ENCODE measurements at places on chromosomes 6 and 20. TPM values are rescaled to one million over a fixed set of nuclear protein-coding genes. Genes with fewer than 3 reads are reported as not detected.
A peak's percentile ranks its signal among the peaks of the same experiment; 100 is the strongest.

GRCh38 chr20:47150403-47151152 lies 205.9 kb downstream of the ZMYND8 start:
- no peak overlapping the region for H3K27ac ChIP-seq
- no peaks in the 10 kb centered on the region for H3K27me3 ChIP-seq
- no peak for DNase-seq
- H3K36me3 ChIP-seq: no peaks in the 10 kb centered on the region
- no peaks in the 10 kb centered on the region for H3K4me1 ChIP-seq

- H3K27ac ChIP-seq: no peak overlapping the region
- no peaks in the 10 kb centered on the region for H3K4me1 ChIP-seq
- H3K4me3 ChIP-seq: no peak overlapping the region
- no peaks in the 10 kb centered on the region for H3K27me3 ChIP-seq
- no peak for DNase-seq
These were observed 1005.4 kb downstream of the GRIK2 start for GRCh38 chr6:102398788-102399390.

DNA sequence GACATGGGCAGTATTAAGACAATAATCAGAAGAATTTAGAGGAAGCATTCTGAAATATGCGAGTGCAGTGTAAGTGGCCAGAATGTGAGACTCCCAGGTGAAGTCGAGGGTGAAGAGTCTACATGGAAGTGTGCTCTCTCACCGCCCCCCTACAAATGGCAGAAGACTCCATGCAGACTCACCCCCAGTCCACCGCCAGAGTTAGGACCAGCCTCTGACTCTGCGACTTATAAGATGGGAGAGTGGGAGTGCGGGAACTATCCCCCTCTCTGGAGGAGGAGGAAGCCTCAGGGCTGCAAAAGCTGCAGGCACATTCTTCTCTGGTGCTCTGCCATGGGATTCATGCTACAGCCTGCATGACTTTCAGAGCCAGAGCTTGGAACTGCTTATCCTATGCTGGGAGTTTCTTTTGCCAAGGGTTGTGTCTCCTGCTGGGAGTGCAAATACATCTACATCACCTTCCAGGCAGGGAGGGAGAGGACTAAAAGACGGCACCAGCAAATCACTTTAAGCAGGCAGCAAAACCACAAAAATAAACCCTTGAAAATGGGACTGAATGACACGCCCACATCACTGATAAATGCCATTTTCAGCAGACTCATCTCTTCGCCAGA lies 206.7 kb upstream of the SULF2 start:
- no peaks in the 10 kb centered on the region for H3K36me3 ChIP-seq
- H3K4me1 ChIP-seq: no peaks in the 10 kb centered on the region
- no peak overlapping the region for H3K4me3 ChIP-seq
- H3K27me3 ChIP-seq: no peaks in the 10 kb centered on the region
- no peak overlapping the region for H3K27ac ChIP-seq
- DNase-seq: no peak

DNA sequence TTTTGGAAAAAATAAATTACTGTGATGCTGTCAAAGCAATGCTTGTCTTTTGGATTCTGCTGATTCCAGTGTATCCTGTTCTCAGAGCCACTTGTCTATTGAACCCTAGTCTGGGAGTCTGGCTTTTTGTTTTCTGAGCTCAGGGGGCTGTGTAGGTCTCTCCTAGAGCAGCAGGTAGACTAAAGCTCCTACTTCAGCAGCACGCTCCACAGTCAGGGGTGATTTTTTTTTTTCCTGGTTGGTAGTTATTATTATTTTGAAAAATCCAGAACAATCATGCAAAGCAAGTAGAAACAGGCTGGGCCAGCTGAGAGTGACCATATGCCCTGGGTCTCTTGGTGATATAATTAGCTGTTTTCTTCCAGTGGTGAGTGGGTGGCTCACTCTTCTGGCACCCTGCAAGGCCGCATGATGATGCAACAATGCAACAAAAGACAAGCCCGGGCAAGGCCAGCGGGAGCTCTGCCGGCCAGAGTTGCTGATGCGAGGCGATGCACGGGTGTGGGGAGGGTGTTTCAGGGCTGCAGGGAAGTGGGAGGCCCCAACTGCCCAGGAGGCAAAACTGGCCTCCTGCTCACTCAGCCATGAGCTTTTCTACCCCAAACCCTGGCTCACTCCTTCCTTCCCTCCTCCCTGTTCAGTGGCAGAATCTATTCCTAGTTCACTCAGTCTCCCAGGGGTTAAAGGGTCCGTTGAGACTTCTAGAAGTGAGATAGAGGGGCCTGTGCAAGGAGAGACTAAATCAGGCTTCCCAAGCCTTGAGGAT lies 11.5 kb upstream of the CDKN1A start:
- peak overlapping the region; percentile 63 for H3K27ac ChIP-seq
- peaks cover 23% of the 10 kb centered on the region for H3K4me1 ChIP-seq
- peak; percentile 82 for DNase-seq
- H3K27me3 ChIP-seq: no peaks in the 10 kb centered on the region

- H3K36me3 ChIP-seq: no peaks in the 10 kb centered on the region
- no peak overlapping the region for H3K27ac ChIP-seq
- no peak for DNase-seq
- peaks cover 23% of the 10 kb centered on the region for H3K4me1 ChIP-seq
These were observed 179.4 kb downstream of the ERMARD start for GRCh38 chr6:169930799-169931198.

DNA sequence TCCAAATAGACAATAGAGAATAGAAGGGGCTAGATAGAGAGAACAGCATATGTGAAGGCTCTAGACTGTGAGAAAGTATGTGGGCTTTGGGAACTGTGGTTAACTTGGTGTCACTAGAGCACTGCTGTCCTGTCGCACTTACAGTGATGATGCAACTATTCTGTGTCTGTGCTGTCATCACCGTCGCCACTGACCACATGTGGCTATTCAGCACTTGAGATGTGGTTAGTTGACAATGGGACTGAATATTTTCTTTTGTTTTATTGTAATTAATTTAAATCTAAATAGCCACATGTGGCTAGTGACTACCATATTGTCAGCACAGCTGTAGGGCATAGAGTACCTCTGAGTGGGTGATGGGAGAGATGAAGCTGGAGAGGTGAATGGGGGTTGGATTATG lies 39.0 kb upstream of the IFNGR1 start:
- H3K4me1 ChIP-seq: no peaks in the 10 kb centered on the region
- no peak for DNase-seq
- H3K27me3 ChIP-seq: no peaks in the 10 kb centered on the region
- no peak overlapping the region for H3K4me3 ChIP-seq
- H3K27ac ChIP-seq: no peak overlapping the region

OR2B6 gene
- not detected for total RNA-seq

NCOA3 gene
- total RNA-seq: 9.9 TPM

CAP2 gene
- 3.3 TPM for total RNA-seq

FAM83C gene
- total RNA-seq: not detected
